Spleen (tissue), 13 donors: ENCODE measurements at places on chromosomes 4 and X.

DNA sequence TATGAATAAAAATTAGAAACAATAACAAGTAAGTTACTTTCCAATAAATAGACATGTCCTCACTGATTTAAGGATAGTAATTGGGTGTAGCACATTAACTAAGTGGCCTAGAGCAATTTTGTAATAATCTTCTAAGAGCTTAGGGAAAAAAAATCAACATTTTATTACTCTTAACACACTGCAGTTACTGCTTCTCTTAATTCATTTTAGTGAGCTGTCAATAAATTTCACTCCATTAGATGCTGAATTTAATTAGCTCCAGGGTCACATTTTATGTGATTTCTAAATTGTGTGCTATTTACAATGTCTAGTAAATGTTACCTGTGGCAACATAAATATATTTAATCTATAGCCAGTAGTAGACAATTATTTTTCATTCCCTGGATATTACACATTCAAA lies 612.0 kb downstream of the C4orf33 start:
- no peak for DNase-seq
- H3K4me1 ChIP-seq: no peaks in the 10 kb centered on the region

DNA sequence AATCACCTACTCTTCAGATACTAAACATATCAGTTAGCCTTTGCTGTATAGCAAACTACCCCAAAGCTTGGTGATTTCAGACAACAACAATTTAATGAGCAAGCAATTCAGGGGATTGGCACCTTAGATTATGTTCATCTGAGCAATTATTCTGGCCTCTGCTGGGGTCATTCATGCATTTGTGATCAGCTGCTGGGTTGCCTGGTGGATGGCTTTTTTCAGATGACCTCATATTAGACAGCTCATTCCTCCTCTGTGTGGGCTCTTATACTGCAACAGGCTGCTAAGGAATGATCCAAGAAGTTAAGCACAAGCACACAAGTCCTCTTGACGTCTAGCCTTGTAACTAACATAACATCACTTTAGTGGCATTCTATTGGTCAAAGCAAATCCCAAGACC lies 153.0 kb upstream of the PPP1R2C start:
- no peaks in the 10 kb centered on the region for H3K27me3 ChIP-seq
- no peaks in the 10 kb centered on the region for H3K36me3 ChIP-seq
- peaks cover 16% of the 10 kb centered on the region for H3K4me1 ChIP-seq
- no peak overlapping the region for H3K4me3 ChIP-seq
- H3K27ac ChIP-seq: no peak overlapping the region
- DNase-seq: no peak

DNA sequence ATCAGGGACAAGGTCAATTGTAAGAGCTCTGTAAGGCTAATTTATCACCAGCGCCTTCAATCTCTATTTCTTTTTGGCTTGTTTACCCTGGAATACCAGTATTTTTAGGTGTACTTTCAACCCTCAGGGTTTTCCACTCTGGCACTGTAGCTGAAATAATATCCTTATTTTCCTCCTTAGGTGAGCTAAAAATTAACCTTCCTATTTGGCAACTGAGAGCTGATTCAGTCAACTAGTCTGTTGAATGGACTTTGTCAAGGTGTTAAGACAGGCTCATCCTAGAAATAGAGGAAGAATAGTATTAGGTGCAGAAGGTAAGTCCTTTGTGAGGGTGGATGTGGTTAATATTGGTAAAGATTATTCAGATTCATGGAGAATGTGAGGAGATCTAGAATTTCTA lies 101.3 kb upstream of the BANK1 start:
- no peak overlapping the region for H3K4me3 ChIP-seq
- no peaks in the 10 kb centered on the region for H3K4me1 ChIP-seq
- H3K27ac ChIP-seq: no peak overlapping the region
- no peaks in the 10 kb centered on the region for H3K27me3 ChIP-seq
- no peaks in the 10 kb centered on the region for H3K36me3 ChIP-seq

GRCh38 chr4:48931459-48931858 lies 24.9 kb upstream of the OCIAD2 start:
- H3K4me3 ChIP-seq: no peak overlapping the region
- H3K27me3 ChIP-seq: no peaks in the 10 kb centered on the region
- H3K27ac ChIP-seq: no peak overlapping the region
- H3K36me3 ChIP-seq: no peaks in the 10 kb centered on the region
- DNase-seq: no peak
- no peaks in the 10 kb centered on the region for H3K4me1 ChIP-seq

DNA sequence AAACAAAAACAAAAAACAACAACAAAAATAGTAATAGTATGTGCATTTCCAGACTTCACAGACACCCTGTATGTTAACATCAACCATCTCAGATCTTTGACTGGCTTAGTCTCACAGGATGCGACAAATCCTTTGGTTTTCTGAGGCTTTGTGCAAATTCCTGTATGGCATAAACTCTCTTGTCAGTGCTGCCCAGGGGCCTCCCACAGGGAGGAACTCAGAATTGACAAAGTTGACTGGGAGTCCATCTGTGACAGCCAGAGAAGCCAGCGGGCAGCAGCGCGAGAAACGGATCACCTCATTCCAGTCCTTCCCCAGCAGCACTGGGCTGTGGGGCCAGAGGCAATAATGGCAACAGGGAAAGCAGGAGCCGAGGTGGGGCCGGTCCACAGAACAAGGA lies 19.1 kb upstream of the DDX3X start:
- no peak for DNase-seq
- no peak overlapping the region for H3K4me3 ChIP-seq
- no peaks in the 10 kb centered on the region for H3K36me3 ChIP-seq
- no peaks in the 10 kb centered on the region for H3K27me3 ChIP-seq

DNA sequence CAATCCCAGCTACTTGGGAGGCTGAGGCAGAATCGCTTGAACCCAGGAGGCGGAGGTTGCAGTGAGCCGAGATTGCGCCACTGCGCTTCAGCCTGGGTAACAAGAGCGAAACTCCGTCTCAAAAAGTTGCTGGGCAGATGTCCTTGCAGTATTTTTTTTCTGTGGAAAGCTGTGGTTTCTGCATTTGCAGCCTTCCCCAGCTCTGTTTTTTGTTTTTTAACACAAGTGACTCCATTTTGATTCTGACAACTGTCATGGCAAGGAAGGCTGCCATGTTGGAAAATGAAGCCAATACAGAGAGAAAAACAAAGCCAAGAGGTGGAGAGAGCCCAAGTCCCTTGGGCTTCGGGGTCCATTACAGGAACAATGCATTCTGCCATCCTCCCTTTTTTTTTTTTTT lies 11.7 kb upstream of the SLC10A3 start:
- no peak overlapping the region for H3K27ac ChIP-seq
- no peaks in the 10 kb centered on the region for H3K4me1 ChIP-seq
- peaks cover 6% of the 10 kb centered on the region for H3K36me3 ChIP-seq
- no peak for DNase-seq
- no peak overlapping the region for H3K4me3 ChIP-seq
